Hippocampal formation (tissue), 2 donors: ENCODE measurements at places on chromosomes 4 and X.

DNA sequence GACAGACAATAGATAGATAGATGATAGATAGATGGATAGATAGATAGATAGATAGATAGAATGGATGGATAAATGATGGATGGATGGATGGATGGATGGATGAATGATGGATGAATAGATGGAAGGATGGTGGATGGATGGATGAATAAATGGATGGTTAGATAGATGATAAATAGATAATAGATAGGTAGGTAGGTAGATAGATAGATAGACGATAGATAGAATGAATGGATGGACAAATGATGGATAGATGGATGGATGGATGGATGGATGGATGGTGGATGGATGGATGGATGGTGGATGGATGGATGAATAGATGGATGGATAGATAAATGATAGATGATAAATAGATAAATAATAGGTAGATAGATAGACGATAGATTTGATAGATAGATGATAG lies 287.4 kb downstream of the CRLF2 start:
- no peak for DNase-seq

DNA sequence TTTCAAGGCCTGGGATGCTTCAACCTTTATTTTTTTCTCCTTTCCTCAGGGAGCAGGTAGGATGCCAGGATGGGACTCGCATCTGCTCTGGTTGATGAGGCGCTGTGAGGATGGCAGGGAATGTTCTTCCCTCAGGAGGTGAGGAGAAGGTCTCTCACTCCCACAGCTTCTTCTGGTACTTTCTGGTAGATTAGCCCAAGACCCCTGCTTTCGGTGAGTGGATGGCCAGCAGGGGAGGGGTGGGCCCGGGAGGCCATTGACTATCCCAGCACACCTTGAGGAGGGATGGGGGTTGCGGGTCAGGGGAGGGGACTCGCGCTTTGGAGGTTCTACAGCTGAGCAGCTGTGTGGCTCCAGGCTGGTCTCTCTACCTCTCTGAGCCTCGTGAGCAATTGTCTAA lies 14.8 kb downstream of the CYTL1 start:
- DNase-seq = no peak

DNA sequence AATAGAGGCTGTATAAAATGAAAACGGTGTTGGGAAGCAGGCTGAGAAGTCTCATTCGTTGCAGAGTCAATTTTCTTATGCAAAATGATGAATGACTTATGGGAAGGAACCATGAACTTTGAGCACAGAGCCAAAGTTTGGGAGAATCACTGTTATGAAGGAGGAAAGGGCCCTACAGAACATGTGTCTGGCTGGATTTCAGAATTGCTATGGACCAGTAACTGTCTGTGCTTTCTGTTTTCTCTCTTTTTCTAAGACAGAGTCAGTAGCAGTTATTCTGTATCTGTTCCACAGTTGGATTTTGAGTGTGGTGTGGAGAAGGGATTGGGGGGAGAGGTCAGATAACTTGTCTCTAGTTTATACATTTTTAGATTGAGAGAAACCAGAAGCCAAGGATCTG lies 265.0 kb upstream of the HS3ST1 start:
- no peak for DNase-seq

DNA sequence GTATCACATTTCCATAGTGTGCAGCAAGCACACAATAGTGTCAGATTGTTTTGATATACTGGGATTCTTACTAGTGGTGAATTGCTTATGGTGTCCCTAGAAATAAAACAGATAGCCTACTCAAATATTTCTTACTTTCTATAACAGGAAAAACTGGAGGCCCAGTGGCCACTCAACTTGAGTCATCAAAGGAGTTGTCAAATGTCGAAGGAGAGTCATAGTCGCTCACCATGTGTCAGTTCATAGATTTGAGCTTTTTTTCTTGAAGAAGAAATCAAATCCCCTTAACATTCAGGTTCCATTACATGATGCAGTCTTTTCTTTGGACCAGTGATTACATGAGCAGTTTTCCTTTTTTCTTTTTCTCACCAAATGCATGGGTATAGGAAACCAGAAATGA lies 1271.0 kb downstream of the RAPGEF2 start:
- DNase-seq = no peak

GRCh38 chr4:73222466-73223257 lies 35.9 kb downstream of the ANKRD17 start:
- peak; percentile 97 for DNase-seq

DNA sequence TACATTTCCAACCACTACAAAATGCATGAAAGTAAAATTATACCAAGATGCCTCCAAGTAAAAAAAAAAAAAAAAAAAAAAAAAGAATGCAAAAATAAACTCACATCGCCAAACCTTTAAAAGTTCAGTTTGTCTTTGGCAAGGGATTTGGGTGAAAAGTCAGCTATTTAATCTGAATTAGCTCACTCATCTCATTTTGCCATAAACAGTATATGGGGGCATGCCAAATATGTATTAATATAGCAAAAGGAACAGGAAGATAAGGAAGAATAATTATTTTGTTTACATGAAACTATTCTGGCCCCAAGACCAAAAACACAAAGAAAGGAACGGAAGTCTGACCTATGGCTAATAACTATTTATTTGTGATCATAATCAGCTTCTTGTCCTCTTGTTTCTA lies 114.7 kb upstream of the SLC6A14 start:
- no peak for DNase-seq

GRCh38 chr4:150108691-150109090 lies 30.4 kb downstream of the DCLK2 start:
- DNase-seq = no peak

GRCh38 chrX:129092242-129092641 lies 431.0 kb downstream of the SMARCA1 start:
- no peak for DNase-seq

DNA sequence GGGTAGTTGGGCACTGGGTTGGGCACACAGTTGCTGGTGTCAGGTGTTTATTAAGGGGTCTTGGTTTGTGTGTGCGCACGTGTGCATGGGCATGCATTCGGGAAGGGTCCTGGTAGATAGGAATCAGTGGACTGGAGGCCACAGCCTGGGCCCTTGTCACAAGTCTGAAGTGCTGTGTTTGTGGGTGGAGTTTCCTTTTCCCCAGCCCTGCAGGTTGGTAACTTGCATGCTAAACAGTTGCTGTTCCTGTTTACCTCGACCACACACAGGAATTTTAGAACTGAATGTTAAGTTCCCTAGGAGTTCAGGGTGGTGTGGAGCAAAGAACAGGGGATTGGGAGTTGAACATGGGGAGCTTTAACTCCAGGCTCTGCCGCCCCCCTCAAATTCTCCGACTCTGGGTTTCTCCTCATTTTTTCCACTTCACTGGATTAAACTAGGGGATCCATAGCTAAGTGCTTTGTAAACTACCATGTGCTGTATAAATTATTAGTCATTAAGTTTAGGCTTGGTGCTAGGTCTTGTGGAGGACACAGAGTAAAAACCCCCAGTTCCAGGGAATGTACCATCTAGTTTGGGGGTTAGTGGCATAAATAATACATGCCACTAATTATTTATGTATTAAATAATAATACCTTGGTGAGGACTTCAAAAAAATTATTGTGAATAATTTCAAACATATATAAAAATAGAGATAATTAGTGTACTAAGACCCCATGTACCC lies 49.0 kb downstream of the STARD8 start:
- no peak for DNase-seq

DNA sequence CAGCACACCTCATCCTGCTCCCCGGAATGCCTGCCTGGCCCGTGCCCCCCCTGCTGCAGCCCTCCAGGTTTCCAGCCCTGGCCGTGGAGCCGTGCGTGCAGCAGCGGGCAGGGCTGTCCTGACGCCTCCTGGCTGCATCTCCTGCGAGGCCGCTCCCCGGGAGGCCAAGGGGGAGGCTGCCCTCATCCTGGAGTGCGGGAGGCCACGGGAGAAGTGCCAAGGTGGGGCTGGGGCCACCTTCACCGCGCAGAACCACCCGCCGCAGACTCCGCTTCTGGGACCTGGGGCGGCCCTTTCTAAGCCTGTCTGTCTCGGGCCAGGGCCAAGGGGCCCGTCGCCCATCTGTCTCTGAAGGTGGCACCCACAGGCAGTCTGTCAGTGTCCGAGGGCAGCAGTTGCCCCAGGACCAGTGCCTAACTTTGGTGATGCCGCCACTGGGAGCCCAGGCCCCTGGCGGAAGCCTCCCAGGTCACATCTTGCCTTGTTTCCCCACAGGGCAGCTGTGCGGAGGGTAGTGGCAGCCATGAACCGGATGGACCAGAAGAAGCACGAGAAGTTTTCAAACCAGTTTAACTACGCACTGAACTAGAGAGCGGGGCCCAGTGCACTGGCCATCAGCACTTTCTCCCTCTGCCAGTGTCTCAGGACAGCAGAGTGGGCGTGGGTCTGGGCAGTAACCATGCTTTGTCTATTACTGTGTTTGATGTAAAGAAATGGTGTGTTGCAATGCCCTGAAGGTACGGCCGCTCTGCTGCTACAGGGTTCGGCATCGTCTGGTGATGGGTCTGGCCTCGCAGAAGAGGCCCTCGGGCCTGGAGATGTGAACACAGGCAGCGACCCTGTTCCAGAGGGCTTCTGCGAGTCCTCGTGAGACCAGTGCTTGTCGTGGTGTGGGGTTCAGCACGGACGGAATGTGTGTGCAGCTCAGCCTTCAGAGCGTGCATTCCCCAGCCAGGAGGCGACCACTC lies 20.6 kb downstream of the NKX1-1 start:
- DNase-seq = no peak

DNA sequence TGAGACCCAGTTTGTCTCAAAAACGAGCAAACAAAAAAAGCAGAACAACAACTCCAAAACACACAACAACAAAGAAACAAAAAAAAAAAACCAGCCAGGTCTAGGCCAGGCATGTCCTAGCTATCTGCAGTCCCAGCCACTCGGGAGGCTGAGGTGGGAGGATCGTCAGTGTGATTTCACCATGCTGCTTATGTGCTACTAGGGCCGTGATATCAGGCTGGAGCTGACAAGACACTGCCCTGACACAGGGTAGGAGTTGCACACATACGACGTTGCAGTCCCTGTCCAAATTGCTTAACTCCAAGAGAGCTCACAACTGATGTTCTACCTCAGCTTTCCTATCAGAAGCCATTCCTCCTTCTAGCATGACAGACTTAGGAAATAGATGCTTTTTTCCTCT lies 204.9 kb downstream of the AASDH start:
- no peak for DNase-seq

DNA sequence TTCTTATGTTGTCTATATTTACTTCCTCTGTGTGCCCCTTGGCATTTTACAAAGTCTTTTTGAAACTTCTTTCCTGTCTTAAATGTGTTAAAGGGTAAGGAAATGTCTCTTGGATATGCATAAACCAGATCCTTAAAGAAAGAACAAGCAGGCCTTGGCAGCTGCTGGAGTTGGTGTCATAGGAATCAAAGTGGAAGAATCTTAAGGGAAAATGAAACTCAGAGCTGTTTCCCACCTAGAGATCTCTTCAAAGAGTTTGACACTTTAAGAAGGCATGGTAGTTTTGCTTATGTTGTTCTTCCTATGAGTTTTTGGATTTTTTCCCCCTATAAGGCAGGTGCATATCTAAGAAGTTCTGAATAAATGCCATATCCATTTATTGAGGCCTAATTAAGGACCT lies 37.0 kb upstream of the CWH43 start:
- DNase-seq = no peak

DNA sequence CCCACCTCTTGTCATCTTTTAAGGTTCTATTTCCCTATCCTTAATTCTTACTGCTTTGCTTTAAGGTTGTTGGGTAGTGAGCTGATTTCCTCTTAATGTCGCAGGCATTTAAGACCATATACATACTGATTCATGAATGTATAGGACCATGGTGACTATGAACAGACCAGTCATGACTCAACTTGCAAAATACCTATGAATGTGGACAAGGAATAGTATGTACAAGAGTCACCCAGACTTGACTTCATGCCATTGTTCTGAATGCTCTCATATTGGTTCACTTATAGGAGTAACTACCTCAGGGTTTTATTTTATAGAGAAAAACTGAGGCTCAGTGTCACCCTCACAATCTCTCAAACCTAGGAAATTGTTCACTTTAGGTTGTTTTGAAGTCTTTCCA lies 44.3 kb downstream of the CCNG2 start:
- no peak for DNase-seq

DNA sequence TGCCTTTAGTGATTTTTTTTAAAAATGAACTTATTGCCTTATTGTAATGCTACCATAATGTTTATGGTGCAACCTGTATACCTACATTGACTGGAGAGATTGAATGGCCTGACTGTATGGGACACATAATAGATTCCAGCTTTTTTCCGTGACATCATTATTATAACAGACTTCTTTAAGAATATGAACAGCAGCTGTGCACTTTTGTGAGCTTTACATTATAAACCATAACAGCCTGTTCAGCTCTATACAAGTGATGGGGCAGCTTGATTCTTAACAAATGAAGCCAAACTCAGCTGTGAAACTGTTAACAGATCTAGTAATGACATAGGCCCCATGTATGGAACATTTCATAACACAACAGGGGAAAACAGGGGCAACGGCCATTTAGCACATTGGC lies 187.0 kb downstream of the BMPR1B start:
- no peak for DNase-seq

GRCh38 chr4:120829113-120829831 lies 93.3 kb downstream of the PRDM5 start:
- DNase-seq = no peak

- DNase-seq = peak; percentile 62
Measured at GRCh38 chr4:118835571-118836300, at the start of gene SEC24D. Gene SEC24D, minus strand, starts transcription at chr4:118836126. Its CDS starts 2,430 bp downstream, at chr4:118833696.
